Stimulated activated CD8-positive, alpha-beta memory T cell treated with anti-CD3 and anti-CD28 coated beads, Interleukin-7, amount 100 ng/mL, for 48 hours (primary cell): ENCODE measurements at places on chromosomes 7 and 10.

DNA sequence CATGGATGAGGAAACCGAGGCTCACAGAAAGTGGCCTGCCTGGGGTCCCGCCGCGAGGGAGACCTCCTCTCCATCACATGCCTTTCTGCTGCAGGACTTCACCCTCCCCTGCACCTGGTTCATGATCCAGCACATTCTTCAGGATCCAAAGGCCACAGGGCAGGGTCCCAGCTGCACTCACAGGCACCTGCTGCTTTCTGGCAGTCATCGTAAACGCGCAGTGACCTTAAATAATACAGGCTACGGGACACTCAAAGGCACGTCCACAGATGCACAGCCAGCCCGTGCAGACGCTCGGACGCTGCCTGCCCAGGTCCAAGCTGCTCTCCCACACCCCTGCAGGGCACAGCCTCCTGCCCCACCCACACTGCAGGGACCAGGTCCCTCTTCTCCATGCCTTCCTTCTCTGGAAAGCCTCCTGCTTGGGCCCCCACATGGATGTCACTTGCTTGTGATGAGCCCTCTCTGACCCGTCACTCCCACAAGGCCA is 49.9 kb downstream of the CALML3 start:
- DNase-seq: no peak

DNA sequence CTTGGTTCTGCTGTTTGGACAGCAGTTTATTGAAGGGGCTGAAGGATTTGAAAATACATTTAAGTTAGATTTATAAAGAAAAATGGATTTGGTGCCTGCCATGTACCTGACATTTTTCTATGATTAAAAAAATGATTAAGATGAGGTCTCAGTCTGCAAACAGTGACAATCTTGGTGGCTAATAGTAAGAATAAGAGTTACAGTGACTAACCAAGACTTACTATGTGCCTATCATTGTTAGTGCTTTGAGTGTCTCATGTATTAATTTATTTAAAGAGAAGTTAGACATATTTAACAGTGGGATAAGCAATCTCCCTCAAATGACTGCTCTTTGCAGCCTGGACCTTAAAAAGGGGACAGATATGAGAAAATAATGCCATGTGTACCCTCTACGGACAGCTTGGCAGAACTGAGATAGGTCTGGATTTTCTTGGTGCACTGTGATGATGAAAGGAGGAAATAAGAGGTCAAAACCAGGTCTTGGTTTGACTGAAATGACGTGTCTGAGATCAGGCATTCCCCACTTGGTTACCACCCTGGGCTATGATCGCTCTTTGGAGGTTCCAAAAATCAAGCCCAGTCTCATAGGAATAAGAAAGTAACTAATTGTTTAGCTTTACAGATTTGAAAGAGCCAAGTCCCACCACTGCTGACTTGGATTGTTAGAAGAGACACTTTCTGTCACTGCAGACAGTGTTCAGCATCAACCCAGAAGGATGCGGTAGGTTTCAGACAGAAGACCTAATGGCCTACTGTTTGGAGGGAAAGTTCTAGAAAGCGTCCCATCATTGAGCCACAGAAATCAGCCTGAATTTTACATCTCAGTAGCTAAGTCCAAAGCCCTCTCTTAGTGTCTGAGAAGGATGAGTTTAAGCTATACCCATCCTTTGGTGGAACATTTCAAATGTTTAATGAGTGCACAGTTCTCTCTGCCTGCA is 2.1 kb downstream of the CASP7 start:
- DNase-seq: peak; percentile 52

DNA sequence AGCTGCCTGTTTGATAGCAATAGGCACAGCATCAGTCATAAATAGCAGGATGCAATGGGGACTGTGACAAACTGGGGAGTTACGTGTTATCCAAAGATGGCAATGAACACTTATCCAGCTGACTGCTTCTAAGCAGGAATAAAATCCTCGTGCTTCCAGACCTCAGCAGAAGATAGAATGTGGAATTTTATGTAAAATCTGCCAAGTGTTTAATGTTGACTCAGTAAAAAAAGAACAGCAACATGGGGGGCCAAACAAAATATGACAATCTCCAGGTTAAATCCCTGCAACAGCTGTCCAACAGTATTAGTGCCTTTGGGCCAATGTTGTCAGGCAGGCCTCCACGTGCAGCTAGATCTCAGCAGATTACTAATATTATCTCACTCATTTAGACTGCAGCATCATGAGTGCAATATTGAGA is 127.3 kb downstream of the SEMA3C start:
- DNase-seq: no peak

DNA sequence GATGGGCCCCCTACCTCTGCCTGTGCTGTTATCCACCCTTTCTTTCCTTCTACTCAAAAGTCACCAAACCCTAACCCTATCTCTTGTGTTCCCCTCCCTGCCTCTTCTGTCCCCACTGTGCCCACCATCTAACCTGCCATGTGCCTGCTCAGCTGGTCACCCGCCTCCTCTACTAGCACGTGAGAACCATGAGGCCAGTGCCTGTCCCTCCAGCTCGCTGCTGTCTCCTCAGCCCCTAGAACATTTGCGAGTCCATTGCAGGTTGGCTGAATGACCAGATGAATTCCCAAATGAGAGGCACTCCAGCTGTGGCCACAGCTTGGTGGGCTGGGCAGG is 129.0 kb downstream of the ARHGAP22 start:
- no peak for DNase-seq
